Mammary epithelial cell (primary cell): ENCODE measurements at places on chromosomes 13 and 19.

GRCh38 chr13:78608688-78609463, 5.5 kb upstream of the POU4F1 start:
- no peak for DNase-seq

DNA sequence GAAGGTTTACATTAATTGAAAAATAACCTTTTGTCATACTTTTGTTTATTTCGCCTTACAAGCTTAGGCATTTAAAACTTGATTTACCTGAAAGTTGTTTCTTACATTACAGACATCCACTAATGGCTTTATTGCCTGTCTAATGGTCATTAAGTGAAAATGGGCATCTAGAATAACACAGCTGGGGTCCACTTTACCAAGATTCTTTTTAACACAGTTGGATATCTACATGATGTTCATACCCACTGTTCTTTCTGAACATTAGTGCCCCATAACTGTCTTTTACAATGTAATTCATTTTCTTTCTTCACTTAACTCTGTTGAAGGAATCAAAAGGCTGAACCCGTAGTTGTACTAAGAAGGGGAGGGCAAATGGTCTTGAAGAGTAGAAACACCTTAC, 19.8 kb upstream of the KLHL1 start:
- no peak for DNase-seq

GRCh38 chr19:44019498-44019897, 5.7 kb upstream of the ZNF222 start:
- DNase-seq: no peak

DNA sequence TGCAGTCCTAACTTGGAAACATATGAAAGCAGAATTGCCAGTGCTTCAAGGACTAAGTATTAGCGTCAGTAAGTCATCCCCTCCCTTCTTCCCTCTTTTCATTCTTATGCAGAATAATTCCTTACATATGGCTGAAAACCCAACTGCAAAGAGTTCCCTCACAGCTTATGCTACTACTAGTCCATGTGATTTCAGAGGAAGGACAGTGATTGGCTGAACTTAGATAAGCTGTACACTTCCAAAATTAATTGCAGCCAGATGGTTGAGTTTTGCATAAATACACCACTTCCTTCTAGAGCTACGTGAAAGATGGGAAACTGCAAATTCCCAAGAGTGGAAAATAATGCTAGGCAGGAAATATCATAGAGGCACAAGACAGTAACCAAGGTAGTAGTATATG, 730.4 kb downstream of the OLFM4 start:
- no peak for DNase-seq

GRCh38 chr13:75770592-75771011, 134.5 kb downstream of the LMO7 start:
- no peak for DNase-seq
